ENCODE measurements at places on chromosomes 2 and 18. TPM values are rescaled to one million over a fixed set of nuclear protein-coding genes. Genes with fewer than 3 reads are reported as not detected.

The SIX2 gene
- total RNA-seq = 0.51 TPM

DNA sequence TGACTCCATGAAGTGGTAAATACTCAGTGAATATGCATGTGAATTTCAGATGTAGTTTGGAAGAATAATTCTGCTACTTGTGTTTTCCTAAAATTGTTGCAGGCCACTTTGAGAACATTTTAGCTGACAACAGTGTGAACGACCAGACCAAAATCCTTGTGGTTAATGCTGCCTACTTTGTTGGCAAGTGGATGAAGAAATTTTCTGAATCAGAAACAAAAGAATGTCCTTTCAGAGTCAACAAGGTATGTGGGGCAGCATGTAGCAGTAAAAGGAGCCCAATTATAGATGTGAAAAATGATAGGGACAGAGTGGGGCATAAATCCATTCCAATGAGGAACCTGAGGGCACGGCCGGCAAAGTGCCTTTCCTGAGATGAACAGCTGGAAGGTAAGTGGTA lies 16.1 kb downstream of the SERPINB5 start:
- H3K27ac ChIP-seq = no peak overlapping the region
- no peak for DNase-seq
- no peaks in the 10 kb centered on the region for H3K27me3 ChIP-seq
- no peaks in the 10 kb centered on the region for H3K4me1 ChIP-seq

The BIRC6 gene
- 73.1 TPM for total RNA-seq

DNA sequence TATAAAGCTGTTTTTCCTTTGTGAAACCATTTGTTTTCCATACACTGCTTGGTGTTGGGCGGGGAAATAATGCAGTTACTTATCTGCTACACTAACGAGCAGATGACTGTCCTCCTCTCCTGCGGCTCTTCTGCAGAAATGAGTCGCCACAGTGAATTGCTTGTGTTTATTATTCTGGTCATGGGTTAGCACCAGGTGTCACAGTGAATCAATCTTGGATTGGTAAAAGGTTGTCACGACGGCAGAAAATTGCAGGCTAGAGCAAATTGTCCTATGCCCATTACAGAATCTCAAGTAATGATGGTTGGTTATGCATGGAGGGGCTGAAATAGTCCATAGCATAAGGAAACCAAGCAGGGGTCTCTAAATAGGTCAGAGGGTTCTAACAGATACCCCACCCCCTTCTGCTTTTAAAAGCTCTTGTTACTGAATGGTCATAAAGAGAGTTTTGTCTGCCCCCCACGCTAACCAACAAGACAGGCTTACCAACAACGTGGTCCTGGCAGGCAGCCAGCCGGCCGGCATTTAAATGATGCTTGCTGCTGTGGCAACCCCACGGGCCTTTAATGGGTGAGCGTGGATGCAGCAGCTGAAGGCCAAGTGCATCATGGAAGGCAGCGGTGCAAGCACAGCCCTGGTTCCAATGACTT lies 29.5 kb downstream of the RAB31 start:
- no peaks in the 10 kb centered on the region for H3K36me3 ChIP-seq
- DNase-seq = peak; percentile 72
- peaks cover 93% of the 10 kb centered on the region for H3K4me1 ChIP-seq
- H3K4me3 ChIP-seq = peak overlapping the region; percentile 24
- no peaks in the 10 kb centered on the region for H3K27me3 ChIP-seq

GRCh38 chr18:21163647-21164547 lies 52.3 kb upstream of the ROCK1 start:
- no peaks in the 10 kb centered on the region for H3K4me1 ChIP-seq
- DNase-seq = peak; percentile 13
- no peak overlapping the region for H3K27ac ChIP-seq
- no peak overlapping the region for H3K4me3 ChIP-seq
- H3K36me3 ChIP-seq = no peaks in the 10 kb centered on the region

- H3K4me3 ChIP-seq = no peak overlapping the region
- DNase-seq = no peak
- H3K27me3 ChIP-seq = no peaks in the 10 kb centered on the region
- H3K27ac ChIP-seq = no peak overlapping the region
- no peaks in the 10 kb centered on the region for H3K4me1 ChIP-seq
These were observed 76.6 kb upstream of the CAPN13 start for GRCh38 chr2:30883822-30884221.

- H3K4me1 ChIP-seq = no peaks in the 10 kb centered on the region
- no peaks in the 10 kb centered on the region for H3K27me3 ChIP-seq
- H3K27ac ChIP-seq = no peak overlapping the region
- no peak for DNase-seq
These were observed 221.4 kb downstream of the CMPK2 start for GRCh38 chr2:6644261-6644660.

GRCh38 chr2:12929758-12930157 lies 213.0 kb downstream of the TRIB2 start:
- DNase-seq = no peak
- H3K27me3 ChIP-seq = no peaks in the 10 kb centered on the region
- H3K4me1 ChIP-seq = peaks cover 13% of the 10 kb centered on the region
- H3K27ac ChIP-seq = no peak overlapping the region
- H3K36me3 ChIP-seq = no peaks in the 10 kb centered on the region

- no peak overlapping the region for H3K4me3 ChIP-seq
- no peak for DNase-seq
- no peaks in the 10 kb centered on the region for H3K36me3 ChIP-seq
- H3K4me1 ChIP-seq = no peaks in the 10 kb centered on the region
- peaks cover 12% of the 10 kb centered on the region for H3K27me3 ChIP-seq
These were observed 49.6 kb downstream of the MARCO start for GRCh38 chr2:118991554-118991953.

GRCh38 chr18:65436430-65436829 lies 314.4 kb upstream of the CDH7 start:
- H3K27me3 ChIP-seq = no peaks in the 10 kb centered on the region
- no peak for DNase-seq
- no peaks in the 10 kb centered on the region for H3K4me1 ChIP-seq
- H3K36me3 ChIP-seq = no peaks in the 10 kb centered on the region
- H3K4me3 ChIP-seq = no peak overlapping the region

The TMEM247 gene
- not detected for total RNA-seq

The MTCL1 gene
- 50.1 TPM for total RNA-seq

DNA sequence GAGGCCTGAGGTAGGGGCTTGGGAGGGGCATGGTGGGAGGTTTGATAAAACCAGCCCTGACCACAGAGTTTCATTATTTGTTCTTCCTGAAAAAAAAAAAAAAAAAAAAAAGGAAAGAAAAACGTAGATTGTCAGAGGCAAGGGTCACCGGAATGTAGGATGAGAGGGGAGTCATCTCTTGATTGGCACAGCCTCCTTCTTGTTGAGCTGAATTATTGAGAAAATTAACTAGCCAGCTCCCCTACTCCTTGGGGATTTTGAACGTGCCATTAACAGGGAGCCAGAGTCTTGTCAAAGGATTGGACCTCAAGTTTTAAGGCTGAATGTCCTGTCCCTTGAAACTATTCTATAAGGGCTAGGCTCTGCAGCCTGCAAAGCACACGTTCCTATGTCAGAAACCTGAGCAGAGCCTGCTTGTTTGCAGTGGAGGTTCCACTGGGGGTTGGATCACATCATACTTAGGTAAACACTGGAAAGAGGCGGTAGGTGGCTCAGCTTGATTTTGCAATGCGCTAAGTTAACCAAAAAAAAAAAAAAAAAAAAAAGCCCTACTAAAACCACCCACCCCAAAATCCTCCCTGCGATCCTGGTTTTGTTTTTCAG lies 2.3 kb downstream of the INHBB start:
- 0 out of 2 replicates have a peak overlapping the region, but pooled peaks have one; percentile 9 for H3K27ac ChIP-seq
- no peaks in the 10 kb centered on the region for H3K27me3 ChIP-seq
- H3K4me3 ChIP-seq = peak overlapping the region; percentile 66
- peaks cover 18% of the 10 kb centered on the region for H3K4me1 ChIP-seq
- H3K36me3 ChIP-seq = no peaks in the 10 kb centered on the region
- no peak for DNase-seq

DNA sequence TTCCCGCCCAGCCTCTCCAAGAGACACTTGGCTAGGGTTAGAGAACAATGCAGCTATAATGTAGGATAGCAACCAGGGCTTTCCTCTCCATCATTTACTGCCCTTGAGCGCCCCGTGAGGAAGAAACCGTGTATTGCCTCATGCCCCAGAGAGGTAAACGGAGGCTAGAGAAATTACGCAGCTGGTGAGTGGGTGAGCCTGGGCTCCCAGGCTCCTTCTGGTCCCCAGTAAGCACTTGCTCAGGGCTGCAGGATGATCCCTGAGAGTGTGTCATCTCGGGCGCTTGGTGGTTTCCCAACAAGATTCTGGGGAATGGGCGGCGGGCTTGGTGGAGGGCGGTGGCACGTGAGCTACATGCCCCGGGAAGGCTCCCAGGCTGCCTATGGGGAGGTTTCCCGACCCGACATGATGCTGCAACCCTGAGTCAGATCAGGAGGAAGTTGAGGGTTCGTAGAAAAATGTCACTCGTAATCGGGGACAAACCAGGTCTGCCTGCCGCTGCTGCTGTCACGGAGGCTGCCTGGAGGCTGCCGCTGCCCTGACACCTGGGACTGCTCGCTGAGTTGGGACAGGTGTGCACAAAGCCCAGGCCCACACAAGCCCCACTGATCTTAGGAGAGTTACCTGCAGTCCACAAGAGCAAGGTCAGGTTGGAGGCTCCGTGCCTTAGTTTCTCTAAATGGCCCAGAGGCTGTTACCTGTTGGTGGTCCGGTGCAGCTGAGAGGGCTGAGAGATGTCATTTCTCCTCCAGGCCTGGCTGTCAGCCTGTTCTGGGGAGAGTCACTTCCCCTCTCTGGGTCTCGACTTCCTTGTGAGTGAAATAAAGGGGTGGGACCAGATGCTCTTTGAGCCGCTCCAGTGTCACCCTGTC lies at the start of gene GPR55:
Gene GPR55 (minus strand): TSS at position 773 of the 872 bp plus-strand sequence. CDS start 14,280 bp downstream, outside the sequence.
- peaks cover 2% of the 10 kb centered on the region for H3K27me3 ChIP-seq
- H3K4me3 ChIP-seq = no peak within 1 kb of the TSS
- H3K36me3 ChIP-seq = no peaks in the 10 kb centered on the region
- H3K27ac ChIP-seq = no peak within 1 kb of the TSS
- no peak for DNase-seq

The PDE11A gene
- total RNA-seq = not detected

- no peak for DNase-seq
- no peak overlapping the region for H3K27ac ChIP-seq
- no peaks in the 10 kb centered on the region for H3K36me3 ChIP-seq
- no peaks in the 10 kb centered on the region for H3K4me1 ChIP-seq
- H3K27me3 ChIP-seq = no peaks in the 10 kb centered on the region
- H3K4me3 ChIP-seq = no peak overlapping the region
These were observed 65.9 kb upstream of the AFF3 start for GRCh38 chr2:100208141-100208770.

GRCh38 chr2:203739351-203739750 lies 32.9 kb downstream of the CD28 start:
- no peak overlapping the region for H3K27ac ChIP-seq
- no peaks in the 10 kb centered on the region for H3K4me1 ChIP-seq
- no peak overlapping the region for H3K4me3 ChIP-seq
- H3K27me3 ChIP-seq = no peaks in the 10 kb centered on the region
- no peaks in the 10 kb centered on the region for H3K36me3 ChIP-seq

The LBX2 gene
- total RNA-seq = 9.6 TPM

GRCh38 chr2:71629771-71630453 lies 176.6 kb downstream of the DYSF start:
- H3K27ac ChIP-seq = no peak overlapping the region
- H3K4me1 ChIP-seq = no peaks in the 10 kb centered on the region
- H3K36me3 ChIP-seq = no peaks in the 10 kb centered on the region
- peaks cover 5% of the 10 kb centered on the region for H3K27me3 ChIP-seq

- no peaks in the 10 kb centered on the region for H3K36me3 ChIP-seq
- peaks cover 3% of the 10 kb centered on the region for H3K4me1 ChIP-seq
- DNase-seq = no peak
- H3K4me3 ChIP-seq = no peak overlapping the region
- H3K27ac ChIP-seq = no peak overlapping the region
- no peaks in the 10 kb centered on the region for H3K27me3 ChIP-seq
These were observed 72.6 kb upstream of the THUMPD2 start for GRCh38 chr2:39851651-39852110.

DNA sequence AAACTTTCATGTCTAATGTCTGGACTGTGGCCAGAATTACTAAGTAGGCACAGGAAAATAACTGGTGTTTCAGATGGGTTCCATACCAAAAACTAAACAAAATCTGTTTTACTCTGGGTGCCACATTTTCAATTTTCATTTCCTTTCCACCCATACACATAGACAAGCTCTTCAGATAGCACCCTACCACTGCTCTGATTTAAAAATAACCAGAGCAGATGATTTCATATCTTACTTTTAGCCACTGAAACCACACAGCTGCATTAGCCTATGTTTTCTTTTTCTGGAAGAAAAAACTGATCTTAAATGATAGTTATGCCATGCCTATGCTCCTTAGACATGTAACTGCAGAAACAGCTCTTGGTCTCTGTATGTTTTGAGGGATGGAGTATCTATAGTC lies 647.6 kb downstream of the CPS1 start:
- H3K27me3 ChIP-seq = no peaks in the 10 kb centered on the region
- no peaks in the 10 kb centered on the region for H3K36me3 ChIP-seq
- DNase-seq = no peak
- H3K4me1 ChIP-seq = no peaks in the 10 kb centered on the region
- H3K4me3 ChIP-seq = no peak overlapping the region

DNA sequence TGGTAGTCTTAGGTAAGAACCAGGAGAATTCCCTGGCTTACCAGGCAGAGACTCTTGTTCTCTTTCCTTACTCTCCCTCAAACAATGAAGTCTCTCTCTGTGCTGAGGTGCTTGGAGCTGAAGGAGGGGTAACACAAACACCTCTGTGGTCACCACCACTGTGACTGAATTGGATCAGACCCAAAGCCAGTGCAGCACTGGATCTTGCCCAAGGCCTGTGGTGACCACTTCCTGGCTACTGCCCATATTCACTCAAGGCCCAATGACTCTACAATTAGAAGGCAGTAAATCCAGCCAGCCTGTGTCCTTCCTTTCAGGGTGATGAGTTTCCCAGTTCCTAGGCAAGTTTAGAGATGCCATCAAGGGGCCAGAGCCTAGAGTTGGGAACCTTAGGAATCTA lies 706.8 kb downstream of the SLC4A3 start:
- no peaks in the 10 kb centered on the region for H3K4me1 ChIP-seq
- H3K36me3 ChIP-seq = no peaks in the 10 kb centered on the region
- no peak for DNase-seq
- no peak overlapping the region for H3K4me3 ChIP-seq

- no peaks in the 10 kb centered on the region for H3K27me3 ChIP-seq
- no peak overlapping the region for H3K4me3 ChIP-seq
- H3K4me1 ChIP-seq = no peaks in the 10 kb centered on the region
- no peak for DNase-seq
These were observed 88.2 kb downstream of the SCG2 start for GRCh38 chr2:223513771-223514455.

DNA sequence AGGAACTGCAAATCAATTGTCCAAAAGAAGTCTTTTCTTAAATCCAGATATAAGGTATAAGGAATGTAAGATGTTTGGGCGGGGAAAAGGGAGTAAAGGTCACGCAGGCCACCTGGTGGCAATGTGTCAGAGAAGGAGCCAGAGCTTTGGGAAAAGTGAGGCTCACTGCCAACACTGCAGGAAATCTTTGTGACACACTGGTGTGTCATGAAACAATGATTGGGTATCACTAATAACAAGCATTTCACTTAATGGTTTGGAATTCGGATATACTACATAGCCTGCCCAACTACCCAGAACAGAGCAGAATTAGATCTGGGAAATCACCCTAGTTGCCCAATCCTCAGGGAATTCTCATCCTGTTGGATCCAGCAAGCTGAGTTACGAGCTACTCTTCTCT lies 61.0 kb downstream of the RBMS1 start:
- no peaks in the 10 kb centered on the region for H3K27me3 ChIP-seq
- no peak for DNase-seq
- H3K36me3 ChIP-seq = no peaks in the 10 kb centered on the region
- H3K4me3 ChIP-seq = no peak overlapping the region
- H3K27ac ChIP-seq = no peak overlapping the region

The REG1B gene
- total RNA-seq = 2.0 TPM

Measured in Panc1 (cell line).